ENCODE measurements at places on chromosomes 4 and X. TPM values are rescaled to one million over a fixed set of nuclear protein-coding genes. Genes with fewer than 3 reads are reported as not detected.

The MAOA gene
- total RNA-seq, result 9.6 TPM

The SUPT20HL1 gene
- not detected for total RNA-seq

The MAGEE2 gene
- not detected for total RNA-seq

The DLG3 gene
- total RNA-seq, result 15.8 TPM

The TLR10 gene
- total RNA-seq, result not detected
